K562 (cell line): ENCODE measurements at places on chromosomes 7 and 10.

DNA sequence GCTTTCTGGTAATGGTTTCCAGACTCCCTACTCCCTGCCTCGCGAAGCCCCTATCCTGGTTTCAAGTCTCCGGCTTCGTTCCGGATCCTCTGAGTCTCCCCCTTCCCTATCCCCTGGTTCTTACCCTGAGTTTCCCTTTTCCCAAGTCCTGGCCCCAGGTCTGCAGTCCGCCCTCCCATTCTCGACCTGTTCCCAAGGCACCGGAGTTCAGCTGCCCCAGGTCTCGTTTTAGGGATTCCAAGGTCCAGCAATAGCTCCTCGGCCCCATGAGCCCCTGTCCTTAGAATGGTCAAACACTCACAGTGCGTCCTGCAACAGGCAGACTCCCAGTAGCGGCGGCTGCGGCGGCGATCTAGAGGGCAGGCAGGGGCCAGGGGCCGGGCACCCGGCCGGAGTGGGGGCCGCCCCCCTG lies 274 bp downstream of the PITX3 start:
- no peak for DNase-seq

DNA sequence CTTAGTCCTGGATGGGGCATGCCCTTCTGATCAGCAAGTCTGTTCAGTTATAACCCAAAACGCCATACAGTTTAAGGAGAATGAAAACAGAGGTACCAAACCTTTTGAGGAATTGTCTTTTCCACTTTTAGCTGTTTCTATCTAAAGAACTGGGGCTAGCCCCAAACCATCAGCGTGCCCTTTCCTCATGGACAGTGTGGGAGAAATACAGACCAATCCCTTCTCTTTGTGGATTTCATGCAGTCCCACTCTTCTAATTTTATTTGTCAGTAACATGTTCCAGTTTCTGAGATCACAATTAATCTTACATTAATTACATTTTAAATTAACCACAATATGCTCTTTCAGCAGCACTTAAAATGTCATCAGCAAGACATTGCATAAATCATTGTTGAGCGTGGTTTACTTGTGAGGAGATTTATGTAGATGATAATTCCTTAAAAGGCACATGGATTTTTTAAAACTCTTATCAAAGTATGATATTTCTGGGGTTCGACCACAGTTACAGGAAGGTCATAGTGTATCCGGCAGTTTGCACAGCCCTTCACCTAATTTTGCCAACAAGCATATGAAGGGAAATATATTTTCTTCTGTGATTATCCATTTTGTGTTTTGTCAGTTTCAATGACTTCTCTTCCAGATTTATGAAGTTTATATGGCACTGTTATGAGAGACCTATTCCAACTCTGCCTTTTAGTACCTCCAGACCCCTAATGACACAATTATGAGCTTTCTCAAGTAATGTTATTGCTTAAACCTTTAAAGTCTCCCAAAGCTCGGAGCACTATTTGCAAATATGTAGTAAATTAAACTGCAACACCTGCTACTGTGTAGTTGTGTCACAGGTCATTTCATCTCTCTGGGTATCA lies 868.4 kb upstream of the C7orf33 start:
- no peak for DNase-seq

DNA sequence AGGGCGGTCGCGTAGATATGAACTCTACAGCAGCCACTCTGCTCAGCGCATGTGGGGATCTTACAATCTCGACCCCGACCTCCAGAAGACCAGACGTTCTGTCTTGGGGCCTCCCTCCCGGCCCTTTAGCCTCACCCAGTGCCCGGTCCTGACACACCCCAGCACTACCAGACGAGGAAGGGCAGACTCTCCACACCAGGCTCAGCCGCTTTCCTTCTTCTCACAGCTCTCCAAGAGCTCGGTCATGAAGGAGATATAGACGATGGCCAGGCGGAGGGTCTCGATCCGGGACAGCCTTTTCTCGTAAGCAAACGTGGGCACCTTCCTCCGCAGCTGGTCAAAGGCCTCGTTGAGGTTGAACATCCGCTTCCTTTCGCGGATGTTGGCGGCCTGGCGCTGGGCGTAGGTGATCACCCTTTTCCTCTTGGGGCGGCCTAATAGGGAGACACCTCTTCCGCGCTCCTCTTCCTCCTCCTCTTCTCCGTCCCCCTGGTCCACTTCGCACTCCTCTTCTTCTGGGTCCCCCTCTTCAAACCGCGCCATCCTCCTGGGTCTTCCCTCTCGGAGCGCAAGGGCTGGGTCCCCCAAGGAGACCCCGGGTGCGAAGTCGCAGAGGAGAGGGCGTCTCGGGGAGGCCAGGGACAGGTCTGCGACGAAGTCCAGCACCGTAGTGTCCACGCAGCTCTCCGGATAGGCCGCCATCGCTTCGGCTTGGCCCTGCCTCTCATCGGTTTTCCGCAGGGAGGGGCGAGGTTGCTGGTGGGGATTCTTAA lies at the start of gene FERD3L:
Gene FERD3L (minus strand): TSS at position 761 of the 773 bp plus-strand sequence. CDS start 59 bp downstream, at position 702.
- no peak for DNase-seq

DNA sequence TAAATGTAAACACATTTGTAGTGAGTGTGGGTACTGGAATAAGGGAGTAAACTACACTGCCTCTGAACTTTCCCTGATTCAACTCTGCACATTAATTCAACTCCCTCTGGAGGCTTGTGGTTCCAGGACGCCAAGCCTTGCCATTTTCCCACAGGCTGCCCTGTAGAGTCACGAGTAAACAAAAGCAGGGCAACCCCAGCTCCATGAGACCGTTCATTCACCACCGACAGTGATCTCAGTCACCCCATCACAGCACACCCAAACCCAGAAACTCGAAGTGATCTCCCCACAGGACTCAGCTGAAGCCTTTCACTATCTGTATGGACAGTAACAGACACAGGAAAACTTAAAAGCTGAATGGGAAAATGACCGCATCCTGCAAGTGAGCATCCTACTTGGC lies 218.8 kb upstream of the FRMD4A start:
- no peak for DNase-seq

DNA sequence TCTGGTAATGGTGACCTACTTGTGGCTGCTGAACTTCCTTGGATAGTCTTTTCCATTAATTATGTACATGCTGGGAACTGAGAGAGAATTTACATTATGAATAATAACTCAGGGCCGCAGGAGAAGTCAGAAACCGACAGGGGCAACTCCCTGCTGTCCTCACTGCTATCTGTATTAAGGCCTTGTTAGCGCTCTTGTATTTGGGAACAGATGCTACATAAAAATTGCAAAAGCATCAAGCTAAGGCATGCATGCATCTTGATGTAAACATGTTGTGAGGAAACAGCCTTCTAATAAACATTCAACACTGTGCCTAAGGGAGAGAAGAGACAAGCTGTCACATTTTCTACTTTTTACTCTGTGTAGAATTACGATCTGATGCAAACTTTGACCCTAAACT lies 158.4 kb downstream of the PARD3 start:
- DNase-seq, result no peak

DNA sequence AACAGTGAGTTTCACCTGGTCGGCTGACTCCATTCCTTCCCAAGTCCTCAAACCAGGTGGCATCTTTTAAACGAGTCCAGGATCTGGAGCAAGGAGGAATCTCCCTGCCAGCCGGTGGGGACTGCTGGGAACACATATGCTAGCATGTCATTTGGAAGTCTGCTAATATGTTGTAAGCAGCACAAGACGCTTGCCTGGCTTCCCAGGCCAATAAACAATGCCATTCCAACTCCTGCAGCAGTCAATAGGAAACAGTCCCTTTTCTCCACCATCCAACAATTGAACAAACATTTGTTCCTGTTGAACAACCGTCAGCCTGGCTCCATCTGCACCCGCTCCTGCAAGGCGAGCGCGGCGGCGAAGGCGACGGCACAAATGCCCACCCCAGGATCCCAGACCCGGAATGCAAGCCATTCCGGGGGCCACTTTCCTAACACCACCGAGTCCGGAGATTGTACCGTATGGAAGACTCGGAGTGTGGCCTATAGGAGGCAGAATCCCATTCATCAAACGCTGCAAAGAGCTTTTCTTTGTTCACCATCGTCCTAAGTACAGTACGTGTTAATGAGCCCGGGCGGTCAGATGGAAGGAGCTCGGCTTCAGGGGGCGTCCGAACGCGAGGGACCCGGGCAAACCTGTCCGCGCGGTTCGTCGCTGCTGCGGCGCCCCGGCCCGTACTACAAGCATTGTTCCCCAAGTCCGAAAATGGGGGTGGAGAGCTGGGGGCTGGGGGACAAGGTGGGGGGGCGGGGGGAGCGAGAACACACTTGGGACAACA lies 1.6 kb downstream of the FAM53B start:
- peak; percentile 18 for DNase-seq

GRCh38 chr7:44103923-44104859 lies at the start of gene AEBP1:
Gene AEBP1 (plus strand): TSS chr7:44104345. CDS start chr7:44104666, 321 bp downstream.
- no peak for DNase-seq

DNA sequence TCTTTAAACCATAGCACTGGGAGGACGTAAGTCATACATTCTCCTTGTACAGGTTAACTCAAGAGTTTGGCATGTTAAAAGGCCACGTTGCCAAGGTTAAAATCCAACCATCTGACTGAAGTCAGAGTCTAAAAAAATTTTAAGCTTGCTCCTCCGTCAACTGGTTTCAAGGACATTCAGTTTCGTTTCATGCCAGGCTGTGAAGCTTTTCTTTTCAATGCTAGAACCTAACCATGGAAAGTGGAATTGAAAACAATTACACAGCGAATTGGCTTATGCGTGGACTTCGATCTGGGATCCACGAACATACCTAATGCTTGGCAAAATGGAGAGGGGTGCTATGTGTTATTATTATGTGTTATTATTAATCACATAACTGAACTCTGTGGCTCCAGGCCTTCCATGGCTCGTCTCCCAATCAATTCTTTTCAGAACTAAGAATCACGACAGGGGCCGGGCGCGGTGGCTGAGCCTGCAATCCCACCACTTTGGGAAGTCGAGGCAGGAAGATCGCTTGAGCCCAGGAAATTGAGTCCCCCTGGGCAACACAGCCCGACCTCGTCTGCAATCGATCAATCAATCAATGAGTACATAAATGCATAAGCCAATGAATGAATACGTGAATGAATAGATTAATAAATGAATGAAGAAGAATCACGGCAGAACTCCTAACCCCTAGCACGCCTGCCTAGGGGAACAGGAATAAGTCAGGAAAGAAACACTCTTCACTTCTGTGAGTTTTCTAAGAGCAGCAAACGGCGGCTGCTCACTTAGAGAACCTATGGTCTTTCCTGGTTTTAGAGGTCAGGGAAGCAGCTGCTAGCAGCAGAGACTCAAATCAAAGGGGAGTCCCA lies 733 bp upstream of the ARL5B start:
- peak; percentile 23 for DNase-seq

GRCh38 chr7:1769286-1770200 lies 99.5 kb downstream of the ELFN1 start:
- no peak for DNase-seq

GRCh38 chr10:17622061-17622460 lies 4.9 kb upstream of the HACD1 start:
- DNase-seq, result no peak

DNA sequence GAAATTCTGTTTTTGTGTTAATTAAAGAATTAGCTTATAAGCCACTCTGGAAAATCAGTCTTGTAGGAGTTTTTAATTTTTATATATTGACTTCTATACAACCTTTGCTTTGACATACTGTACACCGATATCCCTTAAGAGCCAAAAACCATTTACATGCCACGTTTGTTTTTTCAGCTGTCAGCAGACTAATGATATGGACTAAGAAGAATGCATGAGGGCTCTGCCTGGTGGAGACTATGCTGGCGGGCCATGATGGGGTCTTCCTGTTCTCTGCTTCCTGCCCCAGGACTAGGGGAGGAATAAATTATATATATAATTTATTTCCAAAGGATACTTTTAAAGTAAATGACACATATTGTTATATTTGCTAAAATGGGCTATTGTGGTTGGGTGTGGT lies 96.3 kb downstream of the CDK14 start:
- no peak for DNase-seq

DNA sequence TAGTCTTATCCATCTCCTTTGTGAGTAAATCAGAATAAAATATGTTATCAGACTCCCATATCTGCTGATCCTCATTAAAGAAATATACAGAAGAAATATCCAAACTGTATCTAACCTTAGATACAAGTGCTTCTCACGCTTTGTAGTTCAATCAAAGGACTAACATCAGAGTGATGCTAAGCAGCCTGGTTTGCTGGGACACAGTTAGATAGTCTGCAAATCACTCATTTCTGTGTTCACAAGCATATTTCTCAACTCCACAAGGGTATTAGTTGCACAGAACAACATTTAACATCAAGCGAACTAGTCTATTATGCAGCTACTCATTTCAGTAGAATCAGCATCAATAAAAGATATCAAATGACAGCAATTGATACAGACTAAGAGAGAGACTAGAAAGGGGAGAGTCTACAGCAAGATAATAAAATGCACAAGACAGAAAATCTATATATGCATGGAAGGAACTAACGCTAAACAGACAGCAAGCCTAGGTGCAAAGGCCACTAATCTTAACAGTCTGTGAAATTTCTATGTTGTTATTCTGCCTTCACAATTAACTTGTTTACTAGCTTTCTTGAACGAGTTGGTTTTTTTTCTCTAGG lies 30.0 kb downstream of the DNAJC12 start:
- DNase-seq, result no peak

GRCh38 chr10:21803374-21803773 lies 200.2 kb downstream of the DNAJC1 start:
- DNase-seq, result no peak

DNA sequence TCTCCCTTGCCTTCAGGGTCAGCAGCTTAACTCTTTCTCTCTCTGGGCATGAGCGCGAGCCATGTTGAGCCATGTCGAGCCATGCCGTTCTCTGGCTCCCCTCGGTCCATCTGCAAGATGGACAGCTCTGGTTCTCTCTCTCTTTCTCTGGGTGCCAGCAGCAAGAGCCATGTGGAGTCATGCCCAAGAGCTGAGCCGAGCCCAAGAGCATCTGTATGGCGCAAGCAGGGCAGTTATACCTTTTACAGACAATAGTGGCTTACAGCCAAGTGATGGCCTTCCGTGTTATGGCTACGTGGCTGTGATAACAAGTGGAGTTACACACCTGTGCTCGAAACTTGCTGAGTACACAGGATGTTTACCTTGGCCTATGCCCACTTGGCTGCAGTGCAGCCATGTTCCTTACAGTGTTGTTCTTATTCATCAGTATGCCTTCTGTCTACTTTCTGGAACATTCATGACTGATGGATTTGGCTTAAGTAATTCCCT lies 327.7 kb downstream of the GLRX3 start:
- DNase-seq, result no peak

- DNase-seq, result peak; percentile 11
Observed at GRCh38 chr10:118340486-118340885, 1.6 kb downstream of the FAM204A start.

- DNase-seq, result no peak
Observed at GRCh38 chr7:38232502-38233366, 40.7 kb downstream of the TARP start.

DNA sequence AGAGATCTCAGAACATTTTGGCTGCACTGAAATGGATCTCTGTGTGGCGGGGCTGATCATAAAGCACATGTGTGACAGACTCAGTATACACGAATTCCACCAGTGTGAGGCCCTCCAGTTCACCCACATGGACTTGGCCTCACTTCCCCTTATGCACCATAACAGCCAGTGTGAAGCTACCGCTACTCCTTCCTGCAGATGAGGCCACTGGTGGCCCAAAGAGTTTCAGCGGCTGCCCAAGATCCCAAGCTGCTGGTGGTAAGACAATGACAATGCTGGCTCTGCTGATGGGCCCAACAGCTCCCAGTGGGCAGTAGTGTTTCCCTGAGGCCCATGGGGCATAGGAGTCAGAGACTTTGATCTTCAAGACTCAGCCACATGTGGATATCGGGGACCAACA lies 21.0 kb upstream of the C10orf71 start:
- DNase-seq, result no peak

GRCh38 chr10:63713191-63714144 lies 192.3 kb downstream of the REEP3 start:
- no peak for DNase-seq
